ENCODE measurements at places on chromosomes 6 and 20.

- DNase-seq = peak; percentile 85
Observed at GRCh38 chr6:149749594-149750135, at the start of gene PCMT1. Gene PCMT1, plus strand, starts transcription at chr6:149749741. Its CDS starts 161 bp downstream, at chr6:149749902.

DNA sequence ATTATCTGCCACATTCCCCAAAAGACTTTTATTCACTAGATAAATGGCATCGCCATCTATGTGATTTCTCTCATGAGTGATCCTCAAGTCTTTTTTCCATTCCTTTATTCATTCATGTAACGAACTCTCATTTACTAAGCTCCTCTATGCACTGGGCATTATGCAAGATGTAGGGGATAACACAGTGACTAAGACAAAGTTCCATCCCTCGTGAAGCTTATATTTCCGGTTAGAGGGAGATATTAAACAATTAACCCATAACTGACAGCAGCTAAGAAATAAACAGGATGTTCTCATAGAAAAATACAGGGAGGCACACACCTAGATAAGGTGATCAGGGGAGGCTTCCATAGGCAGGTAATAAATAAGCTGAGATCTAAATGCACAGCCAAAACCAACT lies 17.2 kb upstream of the PREX1 start:
- DNase-seq = no peak

- no peak for DNase-seq
Observed at GRCh38 chr6:143195349-143195845, 134.7 kb downstream of the AIG1 start.

DNA sequence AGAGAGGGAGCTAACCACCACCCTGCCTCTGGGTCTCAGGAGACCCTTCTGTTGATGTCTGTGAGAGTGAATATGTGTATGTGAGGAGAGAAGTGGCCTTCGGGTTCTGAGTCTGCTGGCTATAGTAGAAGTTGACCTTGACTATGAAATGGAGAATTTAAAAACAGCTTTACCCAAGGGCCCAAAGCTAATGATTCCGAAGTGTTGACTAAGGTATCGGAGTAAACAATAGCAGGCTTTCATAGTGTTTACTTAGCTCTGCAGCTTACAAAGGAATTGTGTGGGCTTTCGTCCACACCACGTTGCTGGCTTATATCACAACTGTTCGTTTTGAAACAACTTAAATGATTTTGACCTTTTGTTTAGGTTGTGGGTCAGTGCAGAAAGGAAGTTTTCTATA lies 126.5 kb upstream of the JAG1 start:
- DNase-seq = no peak

- DNase-seq = no peak
Observed at GRCh38 chr20:49275636-49276035, 2.2 kb downstream of the ZNFX1 start.

GRCh38 chr6:13331516-13332348 lies 3.4 kb upstream of the TBC1D7 start:
- DNase-seq = no peak

- no peak for DNase-seq
Observed at GRCh38 chr6:108652375-108652774, 91.7 kb downstream of the FOXO3 start.

- no peak for DNase-seq
Observed at GRCh38 chr6:39585641-39586040, 139.6 kb downstream of the KIF6 start.

DNA sequence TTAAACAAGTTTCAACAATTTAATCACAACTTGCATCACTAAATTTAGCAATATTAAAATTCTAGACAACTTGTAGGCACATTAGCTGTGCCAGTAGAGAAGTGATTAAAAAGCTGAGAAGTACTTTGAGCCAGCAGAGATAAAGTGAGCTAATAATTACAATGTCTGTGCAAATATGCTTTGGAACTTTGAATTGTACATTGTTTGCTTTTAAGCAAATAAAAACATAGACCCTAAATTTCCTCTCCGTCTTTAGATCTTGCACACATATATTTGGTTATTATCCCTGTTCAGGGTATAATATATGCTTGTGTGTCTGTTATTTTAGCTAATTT lies 44.2 kb upstream of the DEFB112 start:
- no peak for DNase-seq

GRCh38 chr6:143174951-143175350 lies 114.3 kb downstream of the AIG1 start:
- no peak for DNase-seq

GRCh38 chr6:28311139-28311823 lies 24.7 kb downstream of the ZSCAN31 start:
- DNase-seq = no peak

DNA sequence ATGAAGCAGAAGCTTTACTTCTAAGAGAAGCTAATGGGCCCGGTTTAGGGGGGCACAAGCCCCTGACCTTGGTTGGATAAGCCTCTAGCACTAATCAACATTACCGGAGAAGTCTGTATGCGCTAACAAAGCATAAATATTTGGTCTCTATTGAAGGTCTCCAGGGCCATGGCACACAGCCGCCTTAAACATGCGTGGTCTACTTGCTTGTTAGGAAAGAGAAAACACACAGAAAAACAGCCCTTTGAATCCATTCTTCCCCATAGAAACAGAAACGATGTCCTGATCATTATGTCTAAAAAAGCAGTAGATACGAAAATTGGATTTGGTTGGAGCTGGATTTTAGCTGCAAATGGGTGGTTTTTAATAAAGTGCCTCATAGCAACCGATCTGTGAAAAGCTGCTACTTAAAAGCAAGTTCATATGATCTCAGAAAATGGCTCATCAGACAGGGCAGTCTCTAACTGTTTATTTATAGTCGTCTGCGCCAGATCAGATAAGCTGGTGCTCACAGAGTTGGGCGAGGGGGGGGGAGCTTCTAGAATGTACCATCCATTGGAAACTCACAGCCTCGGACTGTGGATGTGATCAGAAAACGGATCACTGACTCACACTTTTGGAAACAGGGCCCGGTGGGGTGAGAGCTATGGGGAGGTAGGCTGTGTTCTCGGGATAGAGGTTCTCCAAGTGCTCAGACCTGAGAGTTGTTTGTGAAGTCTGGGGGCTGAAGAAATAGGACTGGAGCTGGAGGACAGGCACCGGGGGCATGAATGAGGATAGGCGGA lies 35.3 kb upstream of the APCDD1L start:
- no peak for DNase-seq

GRCh38 chr6:158131926-158132325 lies 36.1 kb downstream of the SERAC1 start:
- no peak for DNase-seq

DNA sequence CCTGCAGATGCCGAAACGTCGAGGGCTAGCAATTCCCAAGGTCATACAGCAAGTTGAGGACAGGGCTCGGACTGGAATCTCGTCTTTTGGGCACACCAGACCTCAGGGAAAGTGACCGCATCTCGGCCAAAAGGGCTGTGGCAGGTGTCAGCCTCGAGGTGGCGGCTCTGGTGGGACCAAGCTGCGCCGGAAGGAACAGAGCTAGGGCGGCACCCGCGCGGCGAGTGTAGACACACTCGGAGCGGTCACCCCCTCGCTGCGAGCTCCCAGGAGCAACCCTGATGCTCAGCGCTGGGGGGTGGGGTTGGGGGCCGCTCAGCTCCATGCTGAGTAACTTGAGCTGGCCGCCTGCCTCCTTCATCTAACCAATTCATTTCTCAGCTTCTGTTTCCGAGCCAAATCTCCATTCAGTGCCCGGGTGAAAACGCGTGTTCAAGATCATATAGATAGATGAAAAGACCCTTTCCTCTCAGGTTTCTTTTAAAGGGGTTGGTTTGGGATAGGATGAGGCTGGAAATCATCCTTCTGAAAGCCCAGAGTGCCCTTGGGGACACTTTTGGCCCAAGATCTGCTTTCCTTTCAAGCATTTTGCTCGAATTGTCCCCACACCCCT lies 2.2 kb upstream of the TUBB2B start:
- DNase-seq = no peak

DNA sequence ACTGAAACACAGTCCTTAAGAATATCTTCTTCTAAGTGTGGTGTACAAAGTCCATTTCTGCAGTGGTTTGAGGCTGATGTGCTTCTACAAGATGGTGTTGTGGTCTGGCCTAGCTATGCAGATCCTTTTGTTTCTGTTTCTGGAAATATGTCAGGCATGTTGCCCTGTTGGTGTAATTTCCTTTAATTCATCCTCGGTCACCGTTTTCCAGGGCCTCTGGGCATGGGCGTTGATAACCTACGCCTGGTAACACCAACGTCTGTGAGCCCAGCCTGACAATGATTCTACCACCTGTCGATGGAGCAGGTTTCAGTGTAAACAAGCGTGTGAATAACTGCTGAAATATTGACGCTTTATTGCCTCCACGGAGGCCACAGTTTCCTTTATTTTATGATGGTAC lies 33.3 kb upstream of the AFDN start:
- no peak for DNase-seq

DNA sequence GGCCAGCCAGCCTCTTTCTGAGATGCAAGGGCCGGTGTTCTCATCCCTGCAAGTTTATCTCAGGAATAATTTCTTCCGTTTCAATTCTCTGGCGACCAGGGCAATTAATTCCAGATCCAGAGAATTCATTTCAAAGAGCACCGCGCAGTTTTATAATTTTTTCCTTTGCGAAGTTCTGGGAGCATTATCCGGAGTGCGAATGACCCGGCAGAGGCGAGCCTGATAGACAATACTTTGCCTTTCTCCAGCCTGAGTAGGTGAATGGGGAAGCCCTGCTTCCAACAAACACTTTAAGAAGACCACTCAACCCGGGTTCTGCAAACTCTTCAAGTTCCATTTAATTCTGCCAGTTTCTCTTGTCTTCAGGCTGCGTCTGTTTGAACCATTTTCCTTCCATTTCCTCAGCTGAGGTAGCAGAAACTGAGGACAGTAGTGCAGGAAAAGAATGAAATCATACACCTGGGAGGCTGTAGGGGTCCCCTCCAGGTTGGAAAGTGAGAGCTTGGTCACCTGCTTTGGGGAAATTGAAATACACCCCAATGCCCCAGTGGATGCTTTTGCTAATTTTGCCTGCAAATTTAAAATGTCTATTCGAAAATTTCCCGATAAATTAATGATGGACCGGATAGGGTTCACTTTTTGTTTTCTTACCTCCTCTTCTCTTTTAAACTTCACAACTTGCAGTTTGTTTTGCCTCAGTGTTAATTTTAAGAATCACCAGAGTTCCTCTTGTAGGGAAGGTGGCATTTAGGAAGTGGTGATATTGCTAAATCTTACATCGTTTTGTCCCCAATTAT lies 1.1 kb downstream of the VGLL2 start:
- no peak for DNase-seq

DNA sequence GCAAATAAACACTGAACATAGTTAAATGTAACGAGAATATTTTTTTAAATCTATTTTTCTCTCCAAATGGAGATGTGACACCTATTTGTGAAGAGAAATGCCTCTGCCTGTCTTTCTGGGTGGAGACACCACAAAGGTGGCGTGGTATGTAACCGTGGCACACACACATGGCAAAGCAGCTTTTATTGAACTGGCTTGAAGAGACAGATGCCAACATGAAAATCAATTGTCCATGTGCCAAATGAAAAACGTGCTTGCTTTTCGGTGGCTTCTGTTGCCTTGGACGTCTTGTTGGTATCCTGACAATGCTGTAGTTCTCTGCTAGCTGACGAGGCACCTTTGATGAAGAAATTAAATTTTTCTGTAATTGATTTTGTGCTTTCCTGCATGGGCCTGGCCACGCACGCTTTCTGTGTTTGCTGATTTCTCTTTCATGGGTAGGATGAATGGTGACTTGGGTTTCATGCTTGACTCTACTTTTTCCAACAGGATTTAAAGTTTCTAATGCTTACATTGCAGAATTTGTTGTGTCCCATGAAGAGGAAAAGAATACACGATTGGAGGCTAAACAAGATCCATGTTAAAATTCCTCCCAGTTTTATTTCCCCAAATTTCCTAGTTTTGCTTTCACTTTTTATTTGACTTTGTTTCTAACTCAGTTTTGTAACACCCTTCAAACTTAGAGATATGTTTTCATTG lies 202.6 kb downstream of the TMEM242 start:
- no peak for DNase-seq

DNA sequence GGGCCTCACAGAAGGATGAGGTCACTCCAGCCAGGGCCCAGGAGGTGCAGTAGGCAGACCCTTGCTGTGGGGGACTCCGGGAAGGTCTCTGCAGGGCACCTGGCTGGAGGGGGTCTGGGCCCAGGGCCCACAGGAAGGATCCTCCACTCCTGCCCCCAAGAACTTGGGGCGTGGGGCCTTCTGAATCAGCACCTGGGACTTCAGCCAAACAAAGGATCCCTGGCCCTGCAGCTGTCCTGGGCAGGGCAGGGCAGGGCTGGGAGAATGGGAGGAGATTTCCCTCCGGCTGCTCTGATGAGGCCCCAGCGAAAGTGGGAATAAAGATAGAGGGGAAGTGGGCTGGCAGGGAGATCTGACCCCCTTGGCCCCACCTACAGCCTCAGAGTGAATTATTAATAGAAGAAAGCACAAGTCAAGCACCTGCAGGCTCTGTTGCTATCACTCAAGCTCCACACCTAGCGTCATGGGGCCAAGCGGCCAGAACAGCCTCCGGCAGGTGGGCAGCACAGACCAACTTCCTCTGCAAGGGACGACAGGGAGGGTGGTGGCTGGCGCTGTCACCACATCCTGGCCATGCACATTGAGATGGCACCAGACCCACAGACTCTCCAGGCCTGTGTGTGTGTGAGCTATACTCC lies 61.6 kb upstream of the MRPS10 start:
- no peak for DNase-seq

- no peak for DNase-seq
Observed at GRCh38 chr6:44294832-44295791, 18.0 kb downstream of the AARS2 start.

DNA sequence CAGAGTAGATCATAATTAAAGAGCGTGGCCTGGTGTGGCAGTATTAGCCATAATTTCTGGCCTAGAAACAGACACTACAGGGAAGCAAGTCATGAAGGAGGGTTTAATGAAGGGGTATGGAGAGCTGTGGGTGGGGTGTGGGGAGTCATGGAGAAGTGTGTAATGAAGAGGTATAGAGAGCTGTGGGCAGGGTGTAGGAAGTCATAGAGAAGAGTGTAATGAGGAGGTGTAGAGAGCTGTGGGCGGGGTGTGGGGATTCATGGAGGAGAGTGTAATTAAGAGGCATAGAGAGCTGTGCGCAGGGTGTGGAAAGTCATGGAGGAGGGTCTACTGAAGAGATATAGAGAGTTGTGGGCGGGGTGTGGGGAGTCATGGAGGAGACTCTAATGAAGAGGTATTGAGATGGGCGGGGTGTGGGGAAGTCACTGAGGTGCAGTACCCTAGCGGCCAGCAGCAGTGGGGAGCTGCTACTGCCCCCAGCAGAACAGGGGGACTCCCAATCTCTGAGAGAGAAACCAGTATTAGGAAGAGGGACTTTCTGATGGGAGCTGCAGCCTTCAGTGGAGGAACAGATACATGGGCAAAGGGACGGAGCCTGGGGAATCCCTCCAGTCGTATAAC lies 145.4 kb upstream of the FOXA2 start:
- DNase-seq = no peak

- DNase-seq = no peak
Observed at GRCh38 chr6:4185419-4185818, 50.0 kb upstream of the ECI2 start.

GRCh38 chr6:138724015-138724414 lies 49.6 kb upstream of the CCDC28A start:
- DNase-seq = no peak

GRCh38 chr6:134389129-134389528 lies 71.2 kb upstream of the SGK1 start:
- no peak for DNase-seq

- no peak for DNase-seq
Observed at GRCh38 chr6:2839982-2840748, 1.5 kb downstream of the SERPINB1 start.

- DNase-seq = no peak
Observed at GRCh38 chr6:81373414-81373813, 379.1 kb downstream of the TENT5A start.

- no peak for DNase-seq
Observed at GRCh38 chr20:62762376-62762775, 33.9 kb upstream of the MRGBP start.

Data from activated CD8-positive, alpha-beta memory T cell treated with anti-CD3 and anti-CD28 coated beads for 1 hour (primary cell).